ENCODE measurements at places on chromosomes 12 and 14.

DNA sequence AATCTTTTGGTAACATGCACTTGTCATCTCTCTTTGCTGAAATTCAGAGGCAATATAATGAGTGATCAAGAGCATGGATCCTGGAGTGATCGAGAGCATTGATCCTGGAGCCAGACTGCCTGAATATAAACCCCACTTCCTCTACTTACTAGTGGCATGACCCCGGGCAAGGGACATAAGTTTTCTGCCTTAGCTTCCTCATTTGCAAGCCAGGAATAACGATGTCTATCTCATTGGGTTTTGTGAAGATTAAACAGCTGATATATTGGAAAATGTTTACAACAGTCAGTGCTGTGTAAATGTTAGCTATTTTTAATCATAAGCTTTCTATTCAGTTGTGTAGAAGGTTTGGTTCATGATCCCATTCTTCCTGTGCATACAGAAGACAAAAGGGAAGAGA is 2.4 kb upstream of the CSRNP2 start:
- DNase-seq = no peak

DNA sequence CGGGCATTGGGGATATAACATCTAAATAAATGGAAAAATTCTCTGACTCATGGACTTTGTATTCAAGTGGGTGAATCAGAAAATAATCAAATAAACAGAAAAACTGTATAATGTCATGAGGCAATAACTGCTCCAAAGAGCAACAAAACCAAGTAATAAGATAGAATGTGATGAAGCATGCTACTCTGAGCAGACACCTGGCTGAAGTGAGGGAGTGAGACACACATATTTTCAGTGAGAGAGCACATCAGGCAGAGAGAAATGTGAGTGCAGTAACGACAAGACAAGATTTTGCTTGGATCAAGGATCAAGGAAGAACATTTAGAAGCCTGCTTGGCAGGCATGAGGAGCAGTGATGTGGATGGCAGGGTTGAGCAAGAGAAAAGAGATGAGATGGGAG is 75.8 kb upstream of the CCDC91 start:
- no peak for DNase-seq

GRCh38 chr12:103547929-103548328 is 39.1 kb upstream of the STAB2 start:
- DNase-seq = no peak

GRCh38 chr12:105206686-105207374 is 29.1 kb downstream of the APPL2 start:
- DNase-seq = no peak

DNA sequence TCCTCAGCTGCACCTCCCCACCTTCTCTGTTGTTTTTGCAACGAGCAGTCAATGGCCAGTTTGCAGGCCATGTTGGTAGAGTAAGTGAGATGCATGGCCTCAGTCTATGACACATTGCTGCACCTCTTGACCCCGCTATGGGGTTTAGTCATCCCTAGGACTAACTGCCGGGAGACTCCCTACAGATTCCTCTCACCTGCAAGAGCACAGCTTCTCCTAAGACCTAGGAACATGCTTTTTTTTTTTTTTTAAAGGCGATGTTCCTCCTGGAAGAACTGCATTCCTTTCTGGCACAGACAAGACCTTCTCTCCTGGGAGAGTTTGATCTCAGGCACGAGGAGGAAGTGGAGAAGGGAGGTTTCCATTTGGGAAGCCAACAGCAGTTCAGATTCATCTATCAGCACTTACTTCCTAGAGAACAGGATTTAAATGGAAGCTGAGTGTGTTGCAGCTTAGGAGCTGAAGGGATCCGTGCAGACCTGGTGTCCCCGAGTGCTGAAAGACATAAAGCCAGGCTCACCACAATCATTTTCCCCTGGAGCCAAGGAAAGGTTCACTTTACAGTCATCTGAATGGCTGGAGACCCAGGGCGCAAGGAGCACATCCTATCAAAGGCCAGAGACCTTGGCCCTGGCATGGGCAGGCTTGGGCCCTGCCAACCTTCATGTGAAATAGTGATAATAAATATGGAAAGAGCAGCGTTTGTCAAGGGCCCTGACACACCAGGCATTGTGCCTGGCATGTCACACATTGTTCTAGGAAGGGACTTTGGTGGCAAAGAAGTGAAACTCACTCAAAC is 104.1 kb downstream of the LGMN start:
- no peak for DNase-seq

- no peak for DNase-seq
Measured at GRCh38 chr12:15664491-15664890, 124.7 kb downstream of the EPS8 start.

DNA sequence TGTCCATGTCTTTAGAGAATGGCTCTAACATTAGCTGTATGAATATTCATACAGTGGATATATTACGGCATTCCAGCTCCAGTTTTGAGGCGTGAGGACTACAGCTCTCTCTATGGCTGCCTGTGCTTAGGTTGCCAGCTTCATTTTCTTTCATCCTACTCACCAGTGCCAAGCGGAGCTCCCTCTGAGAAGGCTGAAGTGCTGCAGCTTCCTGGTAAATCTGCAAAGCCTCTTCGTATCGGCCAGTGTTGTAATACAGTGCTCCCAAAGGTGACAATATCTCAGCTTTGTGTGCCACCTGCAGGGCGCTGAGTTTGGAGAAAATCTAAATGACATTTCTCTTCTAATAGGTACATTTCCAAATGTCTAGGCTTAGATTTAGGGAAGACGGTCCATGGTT is 19.8 kb upstream of the OVCH1 start:
- no peak for DNase-seq

All from CD4-positive, alpha-beta T cell (primary cell).